ENCODE measurements at places on chromosomes 3 and 15. TPM values are rescaled to one million over a fixed set of nuclear protein-coding genes. Genes with fewer than 3 reads are reported as not detected.
A peak's percentile ranks its signal among the peaks of the same experiment; 100 is the strongest.

DNA sequence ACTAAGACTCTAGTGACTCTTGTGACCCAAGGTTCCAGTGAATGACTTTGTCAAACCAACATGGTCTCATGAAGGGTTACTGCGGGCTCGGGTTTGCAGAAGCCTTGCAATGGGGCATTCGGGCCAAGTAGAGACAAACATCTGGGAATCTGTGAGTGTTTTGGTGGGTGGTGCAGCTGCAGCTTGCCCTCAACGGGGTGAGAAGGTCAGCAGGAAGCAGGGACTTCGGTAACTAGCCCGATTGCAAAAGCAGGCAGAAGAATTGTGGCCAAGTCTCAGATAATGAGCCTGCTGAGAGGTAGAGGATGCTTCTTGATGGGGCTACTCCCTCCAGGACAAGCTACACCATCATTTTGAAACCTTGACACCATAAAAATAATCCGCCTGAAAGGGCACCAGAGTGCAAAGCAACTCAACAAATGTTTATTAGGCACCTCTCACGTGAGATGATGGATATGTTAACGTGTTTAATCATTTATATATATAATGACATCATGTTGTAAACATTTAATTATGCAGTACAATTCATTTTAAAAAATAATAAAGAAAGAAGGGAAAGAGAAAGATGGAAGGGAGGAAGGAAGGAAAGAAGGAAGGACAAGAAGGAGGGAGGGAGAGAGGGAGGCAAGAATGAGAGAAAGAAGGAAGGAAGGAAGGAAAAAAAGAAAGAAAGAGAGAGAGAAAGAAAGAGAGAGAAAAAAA, 263.9 kb upstream of the IGF1R start:
- DNase-seq, result no peak

GRCh38 chr3:196519718-196520082, 4.6 kb upstream of the SMCO1 start:
- DNase-seq, result no peak

DNA sequence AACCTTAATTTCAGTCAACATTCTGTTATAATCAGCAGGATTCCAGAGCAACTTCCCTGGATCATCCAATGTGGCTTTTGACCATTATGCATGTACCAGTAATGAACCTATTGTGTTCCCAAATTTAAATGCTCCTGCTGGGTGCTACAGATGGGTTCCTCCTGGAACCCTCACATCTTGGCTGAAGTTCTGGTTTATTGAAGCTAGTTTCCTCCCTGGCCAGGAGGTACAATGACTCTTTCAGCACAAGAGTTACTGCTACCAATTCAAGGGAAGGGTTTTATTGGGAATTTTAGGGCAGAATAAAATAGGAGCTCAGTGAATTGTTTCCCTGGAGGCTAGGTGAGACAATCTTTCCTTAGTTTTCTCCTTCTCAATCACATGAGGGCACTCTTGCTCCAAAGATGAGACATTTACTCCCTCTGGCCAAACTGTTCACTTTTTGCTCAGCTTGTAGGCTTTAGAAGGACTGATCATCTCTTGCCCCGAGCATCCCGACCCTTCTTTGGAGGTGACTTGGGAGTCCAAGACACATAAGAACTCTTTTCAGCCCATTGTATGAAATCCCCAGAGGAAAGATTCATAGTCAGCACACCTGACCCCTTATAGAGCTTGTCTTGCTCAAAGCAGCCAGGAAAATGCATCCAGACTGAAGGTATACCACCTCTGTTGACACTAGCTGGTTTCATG, 8.8 kb upstream of the NPHP3 start:
- no peak for DNase-seq

- peak; percentile 80 for DNase-seq
These were observed 14.9 kb upstream of the GP9 start for GRCh38 chr3:129045675-129046036.

PSTPIP1 gene
- total RNA-seq, result 2.9 TPM

MASP1 gene
- total RNA-seq, result 21.0 TPM

ADAMTS7 gene
- total RNA-seq, result 85.9 TPM

GRCh38 chr3:188904670-188905069, 267.1 kb upstream of the TPRG1 start:
- no peak for DNase-seq

GPR171 gene
- 0.50 TPM for total RNA-seq

- no peak for DNase-seq
These were observed 1.5 kb downstream of the RHOA start for GRCh38 chr3:49410066-49410845.

PCSK6 gene
- total RNA-seq, result 13.4 TPM

DNA sequence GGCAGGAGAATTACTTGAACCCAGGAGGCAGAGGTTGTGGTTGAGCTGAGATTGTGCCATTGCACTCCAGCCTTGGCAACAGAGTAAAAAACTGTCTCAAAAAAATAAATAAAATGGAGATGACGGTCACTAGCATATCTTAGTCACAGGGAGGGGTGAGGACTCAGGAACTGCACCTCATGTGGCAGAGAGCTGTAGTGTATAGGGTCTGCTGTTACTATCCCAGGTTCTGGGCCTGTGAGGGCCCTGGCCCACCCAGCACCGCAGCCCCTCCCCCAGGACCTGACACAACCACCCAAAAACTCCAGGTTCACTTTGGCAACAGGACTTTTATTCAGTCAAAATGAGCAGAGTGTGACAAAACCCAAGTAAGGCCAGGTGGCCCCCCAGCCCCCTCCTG, 22.3 kb downstream of the RNU5B-1 start:
- DNase-seq, result no peak

PLSCR5 gene
- not detected for total RNA-seq

- DNase-seq, result peak; percentile 84
These were observed 11.9 kb downstream of the GRM2 start for GRCh38 chr3:51718547-51719409.

GRCh38 chr3:187445356-187445755, 77.2 kb downstream of the RTP4 start:
- no peak for DNase-seq

DNA sequence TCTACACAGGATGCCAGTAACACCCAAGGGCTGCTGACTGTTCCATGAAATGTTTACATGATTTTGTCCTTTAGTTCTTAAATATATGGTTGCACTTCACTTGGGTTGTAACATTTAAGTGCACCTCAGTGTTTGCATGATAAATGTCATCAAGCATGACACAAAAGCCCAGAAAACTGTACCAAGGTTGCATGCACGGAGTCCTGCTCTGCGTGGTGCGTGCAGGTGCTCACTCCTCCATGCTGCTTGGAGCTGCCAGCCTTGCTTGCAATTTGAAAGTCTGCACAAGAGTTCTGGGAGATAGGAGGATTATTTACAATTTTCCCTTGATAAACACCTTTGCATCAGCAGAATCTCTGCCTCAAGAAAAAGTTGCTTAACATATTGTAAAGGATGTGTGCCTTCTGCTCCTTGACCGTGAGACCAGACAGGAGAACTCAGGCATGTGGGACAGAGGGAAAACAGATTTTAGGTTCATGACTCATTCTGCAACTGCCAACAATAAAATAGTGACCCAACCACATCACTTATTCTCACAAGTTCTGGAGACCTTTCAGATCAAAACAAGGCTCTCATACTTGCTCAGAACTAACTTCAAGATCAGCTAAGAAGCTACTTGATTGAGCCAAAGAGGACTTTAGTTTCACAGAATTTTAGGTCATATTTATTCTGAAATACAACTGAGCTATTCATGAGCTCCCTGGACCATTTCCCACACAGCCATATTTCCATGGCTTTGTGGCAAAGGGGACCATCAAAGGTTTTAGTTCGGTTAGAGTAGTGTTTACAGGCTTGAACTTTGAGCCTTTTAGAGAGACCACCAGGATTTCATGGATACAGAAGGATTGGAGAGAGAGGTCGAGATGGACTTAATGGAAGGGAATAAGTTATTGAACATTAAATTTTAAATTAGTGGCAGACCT, 128.4 kb upstream of the ZBED2 start:
- DNase-seq, result no peak

RHOA gene
- 267 TPM for total RNA-seq

ERC2 gene
- total RNA-seq, result 9.2 TPM

DNA sequence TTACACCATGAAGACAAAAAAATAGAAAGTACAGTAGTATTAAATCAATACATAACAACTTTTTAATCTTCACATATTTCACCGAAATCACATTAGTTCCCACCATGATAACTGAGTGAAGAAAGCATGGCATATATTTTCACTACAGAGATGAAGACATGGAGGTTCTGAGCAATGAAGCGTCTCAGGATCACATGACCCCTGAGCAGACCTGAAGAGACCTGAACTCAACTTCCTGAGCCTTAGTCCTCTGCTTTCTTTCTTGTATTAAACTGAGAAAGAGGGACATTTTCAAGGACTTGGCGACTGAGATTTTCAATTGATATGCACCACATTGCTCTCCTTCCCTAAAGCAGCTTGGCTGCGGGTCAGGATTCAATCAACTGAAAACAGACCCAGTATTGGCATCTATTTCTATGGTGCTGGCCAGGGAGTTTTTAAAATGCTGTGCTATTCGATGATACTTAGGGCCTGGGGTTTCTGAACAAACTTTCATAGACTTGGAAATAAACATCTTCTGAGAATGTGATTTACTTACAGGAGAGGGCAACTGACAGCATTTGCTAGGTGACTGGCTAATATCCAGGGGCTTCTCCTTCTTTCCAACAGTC, 165.1 kb downstream of the LSAMP start:
- peak; percentile 53 for DNase-seq

ECE2 gene
- total RNA-seq, result 1.2 TPM

DNA sequence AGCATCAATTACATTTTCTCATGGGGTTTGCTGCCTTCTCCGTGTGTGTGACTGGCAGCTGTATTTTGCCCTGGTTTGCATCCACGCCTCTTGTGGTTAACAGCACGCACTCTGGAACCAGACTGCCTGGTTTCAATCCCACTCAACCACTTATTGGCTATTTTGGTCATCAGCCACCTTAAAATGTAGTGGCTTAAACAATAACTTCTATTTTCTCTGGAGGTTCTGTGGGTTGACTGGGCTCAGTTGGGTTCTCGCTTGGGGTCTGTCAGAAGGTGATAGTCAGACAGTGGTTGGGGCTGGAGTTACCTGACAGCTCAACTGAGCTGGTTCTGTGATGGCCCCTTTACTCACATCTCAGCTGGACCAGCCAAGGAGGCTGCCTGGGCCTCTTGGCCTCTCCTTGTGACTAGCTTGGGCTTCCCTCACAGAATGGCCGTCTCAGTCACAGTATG, 36.8 kb downstream of the EHD4 start:
- DNase-seq, result no peak

DNA sequence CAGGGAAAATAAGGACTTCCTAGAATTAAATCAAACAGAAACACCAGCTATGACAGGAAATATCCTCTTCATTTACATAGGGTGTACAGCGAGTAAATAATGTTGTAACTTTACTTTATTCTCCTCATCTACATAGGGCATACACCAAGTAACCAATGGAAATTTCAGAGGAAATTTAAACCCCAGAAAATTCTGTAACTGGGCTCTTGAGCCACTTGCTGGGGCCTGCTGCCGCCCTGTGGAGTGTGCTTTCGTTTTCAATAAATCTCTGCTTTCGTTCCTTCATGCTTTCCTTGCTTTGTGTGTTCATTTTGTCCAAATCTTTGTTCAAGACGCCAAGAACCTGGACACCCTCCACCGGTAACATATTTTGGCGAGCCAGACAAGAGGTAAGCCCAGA, 990.4 kb upstream of the CADM2 start:
- DNase-seq, result no peak

DNA sequence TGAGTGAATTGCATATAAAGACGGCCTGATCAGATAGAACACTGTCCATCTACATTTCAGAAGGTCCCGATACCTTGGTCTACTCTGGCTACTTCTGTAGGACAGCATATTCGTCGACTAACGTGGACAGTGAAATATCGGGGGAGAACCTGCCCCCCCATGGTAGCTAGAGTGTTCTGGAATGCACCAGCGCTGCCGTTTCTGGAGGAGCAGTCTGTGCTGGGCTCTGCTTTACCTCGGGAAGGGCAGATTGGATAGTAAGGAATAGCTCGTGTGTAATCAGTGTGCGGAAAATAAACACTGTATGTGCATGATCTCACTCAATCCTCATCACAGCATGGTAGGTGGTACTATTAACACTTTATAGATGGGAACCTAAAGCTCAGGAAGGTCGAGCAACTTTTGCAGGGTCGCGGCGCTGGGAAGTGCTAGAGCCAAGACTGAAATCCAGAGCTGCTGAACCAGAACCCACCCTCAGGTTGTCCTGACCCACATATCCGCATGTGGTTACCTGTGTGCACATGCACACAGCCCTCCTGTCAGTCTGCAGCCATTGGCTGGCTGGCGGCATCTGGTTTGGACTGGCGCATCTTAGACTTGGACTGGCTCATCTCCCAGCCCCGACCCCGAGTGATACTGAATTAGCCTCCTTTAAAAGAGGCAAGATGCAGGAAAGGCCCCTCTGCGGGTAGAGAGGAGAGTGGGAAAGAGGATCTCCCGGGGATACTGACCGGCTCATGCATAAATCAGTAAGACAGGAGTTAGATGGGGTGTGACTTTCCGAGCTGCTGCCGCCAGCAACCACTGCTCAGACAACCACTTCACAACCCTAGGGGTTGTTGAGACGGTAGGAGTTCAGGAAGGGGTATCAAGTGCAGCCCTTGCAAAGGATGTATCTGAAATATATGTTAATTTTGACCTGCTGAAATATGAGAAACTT, 155.0 kb upstream of the BHLHE40 start:
- no peak for DNase-seq

LMAN1L gene
- 216 TPM for total RNA-seq

PDZRN3 gene
- 49.8 TPM for total RNA-seq

DNA sequence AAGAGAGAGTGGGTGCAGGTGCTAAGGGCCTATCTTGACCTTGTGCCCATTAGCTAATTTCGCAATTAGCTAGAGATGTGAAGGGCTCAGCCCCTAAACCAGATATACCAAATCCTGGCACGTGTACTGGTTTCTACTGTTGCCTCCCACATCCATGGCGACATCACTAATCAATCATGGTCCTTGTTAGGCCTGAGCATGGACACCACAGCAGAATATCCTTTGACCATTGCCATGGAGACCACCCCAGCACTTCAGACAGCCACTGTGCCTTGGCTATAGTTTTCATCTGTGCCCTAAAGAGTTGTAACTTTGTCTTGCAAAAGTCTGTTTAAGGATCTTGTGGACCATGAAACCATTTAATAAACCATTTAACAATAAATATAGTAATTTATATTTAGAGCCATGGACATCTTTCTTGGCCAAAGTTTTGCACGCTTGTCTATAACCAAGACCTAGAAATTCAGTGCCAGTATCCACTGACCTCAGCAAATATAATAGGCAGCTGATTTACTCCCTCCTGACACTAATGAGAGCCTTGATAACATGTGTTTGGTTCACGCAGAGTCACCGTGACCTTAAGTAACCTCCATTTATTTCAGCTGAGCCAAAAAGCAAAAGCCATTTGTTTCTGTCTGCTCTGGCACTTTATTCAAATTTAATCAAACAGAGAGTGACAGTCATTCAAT, 43.4 kb downstream of the COLQ start:
- no peak for DNase-seq

GRCh38 chr3:4978204-4978965, 852 bp upstream of the BHLHE40 start:
- DNase-seq, result peak; percentile 99
